ENCODE measurements at places on chromosomes 16 and 17.
A peak's percentile ranks its signal among the peaks of the same experiment; 100 is the strongest.

DNA sequence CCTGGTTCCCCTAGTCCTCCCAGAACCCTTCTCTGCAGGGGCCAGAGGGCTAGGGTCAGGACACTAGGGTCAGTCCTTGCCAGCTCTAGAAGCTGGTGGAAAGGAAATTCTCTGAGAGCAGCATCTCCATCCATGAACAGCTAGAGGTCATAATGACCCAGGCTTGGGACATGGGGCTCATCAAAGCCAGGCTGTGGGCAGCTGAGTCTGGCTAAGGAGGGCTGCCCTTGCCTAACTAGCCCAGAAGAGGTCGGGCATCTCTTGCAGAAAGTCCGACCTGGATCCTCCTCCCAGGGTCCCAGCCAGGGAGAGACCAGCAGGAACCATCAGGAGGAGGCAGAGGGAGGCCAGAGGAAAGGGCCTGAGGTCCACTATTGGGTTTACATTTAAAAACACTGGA is 4.3 kb downstream of the MPO start:
- DNase-seq: no peak

DNA sequence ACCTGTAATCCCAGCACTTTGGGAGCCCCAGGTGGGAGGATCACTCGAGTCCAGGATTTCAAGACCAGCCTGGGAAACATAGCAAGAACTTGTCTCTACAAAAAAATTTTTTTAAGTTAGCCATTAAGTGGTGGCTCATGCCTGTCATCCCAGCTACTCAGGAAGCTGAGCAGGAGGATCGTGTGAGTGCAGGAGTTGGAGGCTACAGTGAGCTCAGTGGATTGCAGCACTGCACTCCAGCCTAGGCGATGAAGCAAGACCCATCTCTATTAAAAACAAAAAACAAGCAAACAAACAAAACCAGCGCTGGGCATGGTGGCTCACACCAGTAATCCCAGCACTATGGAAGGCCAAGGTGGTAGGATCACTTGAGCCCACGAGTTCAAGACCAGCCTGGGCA is 38.0 kb downstream of the HEATR3 start:
- DNase-seq: no peak

DNA sequence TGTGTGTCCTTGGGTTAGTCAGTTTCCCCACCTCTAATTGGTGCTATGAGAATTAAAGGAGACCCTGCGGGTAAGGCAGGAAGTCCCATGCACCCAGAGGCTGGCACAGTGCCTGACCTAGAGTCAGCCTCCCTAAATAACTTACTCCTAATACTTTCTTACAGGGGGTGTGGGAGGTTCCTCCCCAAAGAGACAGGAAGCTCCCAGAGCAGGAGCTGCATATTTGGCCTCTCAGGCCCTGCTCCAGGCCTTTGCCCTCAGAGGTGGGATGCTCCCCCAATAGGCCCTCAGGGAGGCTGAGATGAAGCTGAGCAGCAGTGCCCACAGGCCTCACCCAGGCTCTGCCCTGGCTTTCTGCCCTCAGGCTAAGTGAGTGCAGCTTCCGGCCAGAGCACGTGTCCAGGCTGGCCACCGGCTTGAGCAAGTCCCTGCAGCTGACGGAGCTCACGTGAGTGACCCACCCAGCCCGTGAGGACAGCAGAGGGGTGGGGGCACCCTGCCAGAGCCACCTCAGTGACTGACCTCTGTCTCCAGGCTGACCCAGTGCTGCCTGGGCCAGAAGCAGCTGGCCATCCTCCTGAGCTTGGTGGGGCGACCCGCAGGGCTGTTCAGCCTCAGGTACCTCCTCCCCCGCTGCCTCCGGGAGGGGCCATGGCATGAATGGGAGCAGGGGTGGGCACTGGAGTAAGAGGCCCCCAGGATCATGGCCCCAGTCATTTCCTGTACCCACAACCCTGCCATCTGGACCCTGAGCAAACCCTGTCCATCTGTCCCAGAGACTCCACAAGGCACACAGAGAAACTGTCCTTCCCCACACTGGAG is 31.1 kb upstream of the CPNE2 start:
- no peak for DNase-seq

DNA sequence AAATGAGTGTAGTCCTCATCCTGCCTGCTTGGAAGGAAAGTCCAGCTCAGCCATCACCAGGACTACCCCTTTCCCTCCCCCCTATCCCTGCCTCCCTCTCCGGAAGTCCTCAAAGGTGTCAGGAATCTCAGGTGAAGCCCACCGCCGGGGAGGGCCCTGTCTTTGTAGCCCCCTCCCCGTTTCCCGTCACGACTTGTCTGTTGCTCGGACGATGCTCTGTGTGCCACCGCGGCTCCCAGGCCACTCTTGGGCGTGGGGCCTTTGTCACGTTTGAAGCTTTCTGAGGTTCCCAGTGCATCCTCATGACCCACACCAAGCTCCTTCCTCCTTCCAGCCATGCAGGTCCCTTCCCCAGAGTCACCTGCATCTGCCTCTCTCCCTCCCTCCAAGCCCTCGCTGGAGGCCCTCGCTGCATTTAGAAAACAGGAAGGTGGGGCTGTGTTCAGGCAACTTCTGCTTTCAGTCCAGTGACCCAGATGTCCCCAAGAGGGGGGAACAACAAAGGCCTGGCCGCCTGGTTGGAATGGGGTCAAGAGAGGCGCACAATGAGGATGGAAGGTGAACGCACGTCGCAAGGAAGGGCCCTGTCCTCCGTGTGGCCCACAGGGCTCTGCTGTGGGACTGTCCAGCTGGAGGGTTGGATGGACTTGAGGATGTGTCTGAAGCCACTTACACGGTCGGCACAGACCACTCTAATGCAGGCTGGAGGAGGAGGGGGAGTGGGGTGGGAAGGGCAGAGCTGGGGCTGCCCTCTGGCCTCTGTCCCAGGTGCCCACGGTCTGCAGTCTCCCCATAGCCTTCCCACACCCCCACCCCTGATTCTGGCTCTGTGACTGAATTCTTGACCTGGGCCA is 59.9 kb downstream of the OR1D5 start:
- DNase-seq: no peak

DNA sequence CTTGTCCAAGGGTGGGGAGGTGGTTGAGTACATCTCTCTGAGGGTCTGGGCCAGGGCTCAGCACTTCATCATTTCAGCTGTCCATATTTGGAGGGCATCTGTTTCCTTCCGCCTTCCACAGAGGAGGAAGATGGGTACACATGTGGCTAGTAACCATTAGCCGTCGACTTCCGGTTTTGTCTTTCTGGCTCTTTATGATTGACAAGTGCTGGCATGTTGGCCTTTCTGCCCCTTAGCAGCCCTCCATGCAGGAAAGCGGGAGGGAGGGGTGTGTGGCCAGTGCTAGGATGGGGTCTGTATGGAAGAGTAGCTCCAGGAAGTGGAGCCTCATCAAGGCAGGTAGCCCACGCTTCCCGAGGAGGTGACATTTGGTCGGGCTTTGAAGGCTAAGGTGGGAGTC is 69.6 kb downstream of the RAI1 start:
- DNase-seq: no peak

DNA sequence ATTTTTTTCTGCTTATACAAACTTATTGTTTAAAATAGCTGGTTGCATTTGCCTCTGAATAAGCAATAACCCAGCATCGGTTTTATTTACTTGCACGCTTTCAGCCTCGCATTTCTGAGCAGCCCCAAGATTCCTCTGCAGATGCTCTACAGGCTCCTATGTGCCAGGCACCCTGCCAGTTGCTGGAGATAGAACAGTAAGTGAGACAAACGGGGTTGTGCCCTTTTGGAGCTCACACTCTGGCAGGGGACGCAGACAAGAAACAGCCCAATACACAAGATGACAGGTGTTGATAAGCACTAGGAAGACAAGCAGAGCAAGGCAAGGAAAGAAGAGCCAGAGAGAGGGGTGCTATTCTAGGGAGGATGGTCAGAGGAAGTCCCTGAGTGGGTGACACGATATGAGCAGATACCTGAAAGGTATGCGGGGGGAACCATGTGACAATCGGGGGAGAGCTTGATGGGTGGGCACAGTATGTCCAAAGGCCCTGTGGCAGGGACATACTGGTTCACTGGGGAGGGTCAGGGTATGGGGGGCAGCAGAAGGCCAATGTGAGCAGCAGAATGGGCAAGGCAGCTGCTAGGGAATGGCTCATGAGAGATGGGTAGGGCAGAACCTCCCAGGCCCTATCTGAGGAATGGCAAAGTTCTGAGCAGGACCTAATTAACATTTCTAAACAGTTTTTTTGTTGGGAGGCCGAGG is 18.7 kb upstream of the ADORA2B start:
- DNase-seq: no peak

DNA sequence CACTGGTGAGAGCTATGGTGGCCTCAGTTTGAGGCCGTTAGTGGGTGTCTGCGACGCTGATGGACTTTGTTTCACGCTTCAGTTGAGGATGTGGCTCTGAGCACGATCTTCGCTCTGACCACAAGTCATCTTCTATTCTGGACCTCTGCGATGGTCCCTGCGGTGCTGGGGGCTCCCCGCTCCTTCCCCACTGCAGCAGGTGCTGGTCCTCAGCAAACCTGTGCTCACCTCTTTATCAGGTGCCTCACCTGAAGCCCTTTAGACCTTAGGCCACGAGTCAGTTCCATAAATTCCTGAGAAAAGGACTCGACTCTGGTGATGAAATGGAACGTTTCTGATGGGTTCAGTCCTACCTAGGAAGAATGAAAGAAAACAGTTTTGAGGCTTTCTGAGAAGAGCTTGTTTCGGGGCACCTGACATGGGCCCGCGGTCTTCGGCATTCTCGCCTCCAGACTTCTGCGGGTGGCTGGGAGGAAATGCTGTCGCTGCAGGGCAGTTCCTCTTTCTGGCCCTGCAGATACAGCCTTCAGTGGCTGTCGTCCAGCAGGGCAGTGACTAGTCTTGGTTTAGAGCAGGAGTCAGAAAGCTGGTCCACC is 4.7 kb downstream of the KCTD5 start:
- DNase-seq: no peak

GRCh38 chr16:2533912-2534311 is 2.7 kb upstream of the CEMP1 start:
- no peak for DNase-seq

DNA sequence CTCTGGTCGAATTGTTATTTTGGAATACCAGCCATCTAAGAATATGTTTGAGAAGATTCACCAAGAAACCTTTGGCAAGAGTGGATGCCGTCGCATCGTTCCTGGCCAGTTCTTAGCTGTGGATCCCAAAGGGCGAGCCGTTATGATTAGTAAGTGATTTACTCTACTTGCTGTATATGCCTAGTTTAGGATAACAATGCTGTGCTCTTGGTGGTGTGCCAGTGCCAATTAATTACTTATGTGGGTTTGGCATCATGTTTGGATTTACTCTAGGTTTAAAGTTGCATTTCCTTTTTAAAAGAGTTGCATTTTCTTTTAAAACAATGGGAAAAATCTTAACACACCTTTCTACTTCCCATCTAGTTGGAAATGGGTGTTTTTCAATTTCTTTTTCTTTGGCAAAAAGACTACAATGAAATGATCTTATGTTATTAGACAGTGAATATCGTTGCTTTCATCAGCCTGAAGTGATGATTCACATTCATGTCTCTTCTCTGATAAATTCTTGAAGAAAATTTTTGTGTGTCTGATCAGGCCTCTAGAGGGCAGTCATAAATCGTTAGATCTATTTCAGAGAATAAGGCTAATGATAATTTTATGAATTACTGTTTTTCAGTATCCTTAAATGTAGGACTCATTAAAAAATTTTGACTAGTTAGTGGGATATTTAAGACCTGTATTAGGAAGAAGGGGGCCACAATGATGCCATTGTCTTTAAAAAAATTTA is 5.6 kb downstream of the SF3B3 start:
- DNase-seq: no peak

DNA sequence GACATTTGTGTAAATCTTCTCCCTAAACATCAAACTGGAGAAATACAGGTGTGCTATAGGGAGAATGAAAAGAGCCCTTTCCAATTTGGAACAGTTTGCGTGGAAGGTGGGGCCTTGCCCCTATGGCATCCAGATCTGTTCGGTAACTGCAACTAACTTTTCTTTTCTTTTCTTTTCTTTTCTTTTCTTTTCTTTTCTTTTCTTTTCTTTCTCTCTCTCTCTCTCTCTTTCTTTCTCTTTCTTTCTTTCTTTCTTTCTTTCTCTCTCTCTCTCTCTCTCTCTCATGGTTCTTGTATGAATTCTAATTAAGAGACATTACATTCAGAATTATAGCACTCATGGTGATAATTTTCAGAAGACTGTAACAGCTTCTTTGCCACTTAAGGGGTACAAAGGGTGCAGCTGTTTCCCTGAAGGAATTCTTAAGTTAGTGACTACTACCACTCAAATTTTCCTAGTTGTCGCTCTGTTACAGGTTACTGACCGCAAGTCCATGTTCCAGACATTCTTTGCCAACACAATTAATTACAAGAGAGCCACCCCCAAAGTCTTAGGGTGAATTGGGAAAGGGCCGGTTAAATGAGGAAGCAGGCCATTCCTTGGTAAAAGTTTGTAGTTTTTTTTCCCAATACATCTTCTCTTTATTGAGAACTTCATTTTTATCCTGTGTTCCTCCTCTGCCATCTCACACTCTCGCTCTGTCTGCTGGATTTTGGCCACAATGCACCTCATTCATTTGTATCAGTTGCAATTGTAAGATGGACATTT is 69.8 kb downstream of the KSR1 start:
- no peak for DNase-seq

DNA sequence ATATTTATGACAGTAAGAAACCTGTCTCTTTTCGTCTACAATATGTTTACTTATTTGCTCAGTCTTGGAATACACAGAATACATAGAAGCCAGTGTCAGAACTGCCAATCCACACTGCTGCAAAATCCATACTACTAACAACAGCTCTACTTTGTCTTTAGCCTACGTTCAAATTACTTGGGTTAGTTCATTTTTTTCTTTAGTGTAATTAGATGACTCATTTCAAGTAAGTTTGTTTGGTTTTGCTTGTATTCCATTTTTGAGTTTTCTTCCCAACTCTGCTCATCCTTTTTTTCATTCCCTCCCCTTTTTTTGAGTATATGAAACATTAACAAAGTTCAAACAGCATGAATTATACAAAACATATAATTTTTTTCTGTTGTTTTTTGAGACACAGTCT is 16.9 kb downstream of the CMC2 start:
- DNase-seq: no peak

- DNase-seq: peak; percentile 64
Observed at GRCh38 chr16:50548125-50548908, at the start of gene NKD1. Gene NKD1, plus strand, starts transcription at chr16:50548396. Its CDS starts 158 bp downstream, at chr16:50548554.

DNA sequence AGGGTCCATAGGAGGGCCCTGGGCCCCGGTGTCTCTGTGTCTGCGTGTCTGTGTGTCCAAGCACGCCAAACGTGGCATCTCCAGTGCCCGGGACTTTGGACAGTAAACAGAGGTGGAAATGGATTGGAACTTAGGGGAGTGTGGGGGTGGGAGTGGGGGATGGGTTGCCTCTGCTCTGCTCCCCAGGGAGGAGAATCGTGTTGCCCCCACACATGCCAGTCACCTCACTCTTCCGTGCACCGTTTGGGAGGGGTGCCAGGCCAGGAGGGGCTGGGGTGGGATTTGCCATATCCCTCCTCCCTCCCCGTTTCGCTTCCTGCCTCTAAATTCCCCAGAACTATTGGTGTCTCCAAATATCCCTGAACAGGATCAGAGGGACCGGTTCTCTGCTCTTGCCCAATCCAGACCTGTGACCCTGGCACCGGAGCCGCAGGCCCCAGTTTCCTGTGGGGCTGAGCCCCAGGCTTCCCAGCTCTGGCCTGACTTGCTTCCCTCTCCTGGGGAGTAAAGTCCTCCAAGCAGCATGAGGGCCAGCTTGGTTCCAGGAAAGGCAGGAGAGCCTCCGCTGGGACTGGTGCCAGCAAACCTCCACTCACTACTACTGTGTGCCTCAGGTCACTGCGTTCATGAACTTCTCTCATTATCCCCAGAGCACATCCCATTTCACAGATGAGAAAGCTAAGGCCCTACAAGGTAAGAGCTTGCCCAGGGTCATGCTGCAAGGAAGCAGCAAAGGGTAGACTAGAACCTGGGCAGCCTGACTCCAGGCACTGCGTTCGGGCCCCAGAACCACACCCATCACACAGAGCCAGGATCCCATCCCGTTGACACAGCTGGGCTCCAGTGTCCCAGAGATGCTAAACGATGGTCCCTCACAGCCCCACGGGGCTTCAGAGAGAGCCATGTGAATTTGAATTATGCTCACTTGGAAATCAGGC is at the start of gene ASGR1:
ASGR1 (minus strand) TSS at position 54 of the 938 bp plus-strand sequence. CDS start 807 bp downstream, outside the sequence.
- no peak for DNase-seq
